ENCODE measurements at places on chromosomes 3 and 15. TPM values are rescaled to one million over a fixed set of nuclear protein-coding genes. Genes with fewer than 3 reads are reported as not detected.

The CMTM8 gene
- total RNA-seq, result 4.4 TPM

The PRKCD gene
- total RNA-seq, result 10.8 TPM

The ADGRG7 gene
- total RNA-seq, result not detected

The GNB5 gene
- 15.8 TPM for total RNA-seq

- no peak for DNase-seq
Observed at GRCh38 chr3:121974601-121975111, 47.4 kb downstream of the ILDR1 start.

DNA sequence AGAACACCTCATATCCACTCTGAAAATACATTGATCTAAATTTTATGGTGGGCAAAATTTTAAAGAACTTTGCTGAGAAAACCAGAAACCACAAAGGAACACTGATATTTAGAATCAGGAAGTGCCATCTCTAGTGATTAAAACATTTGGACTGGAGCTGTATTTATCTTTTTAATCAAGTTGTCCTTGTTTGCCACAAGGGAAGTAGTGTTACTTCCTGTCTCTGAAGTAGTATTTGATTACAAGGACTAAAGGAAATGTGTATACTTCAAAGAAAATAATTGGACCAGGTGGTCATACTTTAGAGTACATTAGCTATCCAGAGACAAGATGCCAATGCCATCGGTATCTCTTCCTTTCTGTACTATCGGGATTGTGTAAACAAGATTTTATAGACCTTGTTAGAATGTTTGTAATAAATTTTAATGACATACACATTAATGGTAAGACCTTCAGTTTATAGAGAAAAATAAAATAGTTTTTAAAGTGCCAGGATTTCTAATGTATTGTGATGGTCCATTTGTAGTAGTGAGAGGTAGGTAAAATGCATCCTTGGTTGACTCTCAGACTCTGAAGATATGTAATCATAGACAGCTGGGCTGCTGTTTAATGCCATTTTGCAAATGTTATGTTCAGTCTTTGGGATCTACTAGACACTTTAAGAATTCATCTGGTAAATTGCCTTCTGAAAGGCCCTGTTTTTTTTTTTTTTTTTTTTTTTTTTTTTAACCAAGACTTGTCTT is 131.9 kb downstream of the B3GALNT1 start:
- DNase-seq, result no peak

DNA sequence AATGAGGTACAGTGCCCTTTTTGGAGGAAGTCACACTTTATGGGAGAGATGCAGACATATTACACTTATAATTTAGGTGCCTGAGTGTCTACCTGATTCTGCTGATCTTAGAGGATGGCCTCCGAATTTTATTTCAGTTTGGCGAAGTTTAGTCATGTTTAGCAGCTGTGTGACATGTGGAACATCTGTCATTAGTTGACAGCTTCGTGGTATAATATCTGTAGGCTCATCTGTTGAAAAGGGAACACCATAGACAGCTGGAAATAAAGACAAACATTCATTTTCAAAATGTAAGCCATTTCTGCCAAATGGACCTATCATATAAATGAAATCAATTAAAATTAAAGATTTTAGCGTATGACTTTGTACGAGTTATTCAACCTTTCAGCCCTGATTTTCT is 165.4 kb downstream of the CFAP20DC start:
- DNase-seq, result no peak

GRCh38 chr3:77563012-77563411 is 523.1 kb downstream of the ROBO2 start:
- DNase-seq, result no peak

GRCh38 chr3:26653811-26654425 is 31.3 kb downstream of the LRRC3B start:
- no peak for DNase-seq

GRCh38 chr3:183098536-183099025 is 715 bp downstream of the MCCC1 start:
- DNase-seq, result no peak

DNA sequence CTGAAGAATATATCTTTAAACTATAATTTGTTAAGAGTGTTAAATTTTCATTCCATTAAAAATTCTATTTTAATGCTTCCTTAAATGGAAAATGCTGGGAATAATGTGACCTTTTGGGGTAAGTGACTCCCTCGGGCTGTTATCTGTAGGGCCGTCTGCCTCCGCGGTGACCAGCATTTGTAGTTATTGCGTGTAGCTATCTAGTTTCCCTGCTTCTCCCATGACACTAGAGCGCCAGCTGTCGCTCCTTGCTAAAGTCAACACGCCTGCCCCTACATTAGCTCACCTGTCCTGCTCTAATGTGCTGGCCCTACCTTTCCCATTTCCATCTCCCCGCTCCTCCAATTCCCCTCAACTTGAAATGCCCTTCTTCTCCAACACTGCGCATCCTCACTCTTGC is 12.4 kb upstream of the CHRM5 start:
- DNase-seq, result no peak

DNA sequence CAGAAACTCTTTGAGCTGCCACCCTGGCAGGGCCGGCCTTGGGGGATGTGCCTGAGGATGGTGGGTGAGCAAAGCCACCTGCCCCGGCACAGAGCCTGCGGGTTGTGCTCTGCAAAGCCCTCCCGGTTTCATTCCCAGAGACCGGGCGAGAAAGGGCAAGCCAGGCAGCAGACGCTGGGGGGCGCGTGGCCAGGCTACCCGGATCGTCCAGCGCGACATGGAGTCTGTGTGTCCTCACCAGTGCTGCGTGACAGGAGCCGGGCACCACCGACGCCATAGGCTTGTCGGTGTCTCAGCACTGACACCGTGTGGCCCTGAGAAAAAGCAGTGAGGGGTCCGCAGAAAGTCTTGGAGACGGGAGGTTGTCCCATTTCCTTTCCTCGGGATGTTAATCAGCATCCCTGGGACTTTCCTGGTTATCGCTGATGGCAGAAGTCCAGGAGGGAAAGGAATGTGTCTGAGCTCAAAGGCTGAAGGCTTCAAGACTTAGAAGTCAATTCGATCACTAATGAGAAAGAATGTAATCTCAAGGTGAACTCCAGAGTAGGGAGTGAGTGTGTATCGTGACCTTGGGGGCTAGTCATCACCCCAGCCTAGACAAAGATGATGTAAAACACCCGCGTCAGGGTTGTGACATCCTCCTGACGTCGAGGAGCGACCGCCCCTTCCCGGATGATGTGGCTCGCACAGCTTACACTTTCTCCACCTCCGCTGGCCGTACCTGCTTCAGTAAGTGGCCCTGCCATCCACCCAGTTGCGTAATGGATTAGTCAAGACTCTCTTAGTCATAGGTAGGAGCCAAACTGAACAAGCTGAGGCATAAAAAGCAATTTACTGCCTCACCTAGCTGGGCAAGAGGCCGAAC is 36.3 kb upstream of the PLA2G4E start:
- DNase-seq, result peak; percentile 75

DNA sequence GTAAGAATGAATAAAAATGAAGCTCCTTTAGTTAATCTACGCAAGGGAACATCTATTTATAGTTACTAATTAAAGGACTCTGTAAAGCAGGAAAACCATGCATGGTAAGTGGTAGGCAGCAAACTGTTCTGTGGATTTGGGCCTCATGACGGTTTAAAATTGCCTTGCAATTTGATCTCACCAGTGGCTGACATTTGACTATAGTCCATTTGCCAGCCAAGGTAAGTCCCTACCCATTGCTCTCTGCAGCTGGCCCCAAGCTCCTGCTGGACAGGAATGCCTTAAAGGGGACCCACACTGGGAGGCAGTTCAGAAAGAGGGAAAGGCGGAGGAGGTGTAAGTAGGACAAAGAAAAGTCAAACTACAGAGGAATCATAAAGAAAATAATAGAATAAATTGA is 203.3 kb downstream of the PLCL2 start:
- no peak for DNase-seq

DNA sequence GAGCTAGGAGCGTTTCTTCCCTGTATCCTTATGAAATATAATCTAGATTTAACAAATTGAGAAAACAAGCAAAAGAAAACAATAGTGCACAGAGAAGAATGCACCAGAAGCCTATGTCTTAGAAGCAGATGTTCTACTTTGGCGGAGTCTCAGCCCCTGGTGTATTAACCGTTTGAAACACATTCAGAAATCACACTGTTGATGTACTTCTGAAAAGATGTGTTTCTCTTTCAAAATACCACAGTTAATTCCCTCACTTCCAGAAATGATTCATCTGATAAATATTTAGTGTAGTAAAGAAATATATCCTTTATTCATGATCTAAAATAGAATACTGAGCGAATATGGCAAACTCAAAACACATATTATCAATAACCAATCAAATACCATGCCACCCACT is 77.7 kb downstream of the CBLB start:
- no peak for DNase-seq
